Pons (tissue), 1 donor: ENCODE measurements at places on chromosomes 12 and 14.

DNA sequence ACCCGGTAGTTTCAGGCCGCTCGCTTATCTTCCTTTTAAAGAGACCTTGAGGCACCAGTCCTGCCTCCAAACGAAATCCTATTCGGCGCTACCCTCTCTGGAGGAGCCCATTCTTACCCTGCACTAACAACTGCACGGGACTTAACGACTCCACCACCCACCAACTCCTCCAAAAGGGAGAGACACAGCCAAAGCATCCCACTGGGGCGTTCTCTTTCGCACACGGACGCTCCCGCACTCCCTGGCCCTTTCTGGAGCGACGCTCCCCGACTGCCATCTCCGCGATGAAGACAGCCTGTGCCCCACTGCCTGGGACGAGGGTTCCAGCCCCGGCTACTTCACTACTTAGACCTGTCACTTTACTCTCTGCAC is 650 bp downstream of the GALC start:
- peak; percentile 64 for DNase-seq

DNA sequence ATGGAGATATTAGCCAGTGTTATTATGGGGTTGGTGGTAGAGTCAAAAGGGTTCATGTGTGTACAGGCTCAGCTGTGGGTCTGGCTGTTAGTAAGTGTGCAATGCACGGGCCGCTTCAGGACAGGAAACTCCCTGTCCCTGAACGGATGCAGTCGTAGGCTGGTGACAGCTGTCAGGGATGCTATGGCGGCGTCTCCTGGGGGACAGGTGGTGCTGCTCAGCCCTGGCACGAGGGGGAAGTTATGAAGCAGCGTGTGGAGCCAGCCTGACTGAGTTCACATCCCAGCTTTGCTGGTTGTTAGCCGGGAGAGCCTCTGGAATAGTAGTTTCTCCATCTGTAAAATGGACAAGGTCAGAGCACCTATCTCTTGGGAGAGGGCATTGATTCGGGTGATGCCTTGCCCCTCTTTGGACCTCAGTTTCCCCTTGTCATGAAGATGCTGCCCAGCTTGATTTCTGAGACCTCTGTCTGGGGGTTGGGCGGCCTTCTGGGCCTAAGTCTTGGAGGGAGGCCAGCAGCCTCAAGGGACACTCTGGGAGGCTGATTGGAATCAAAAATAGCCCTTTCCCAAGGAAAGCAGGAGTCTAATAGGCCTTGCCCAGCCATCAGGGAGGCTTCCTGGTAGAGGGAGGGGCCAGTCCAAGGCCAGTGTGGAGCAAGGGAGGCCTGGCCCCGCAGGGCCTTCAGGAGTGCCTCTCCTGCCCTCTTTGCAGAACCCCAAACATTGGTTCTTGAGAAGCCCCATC is 7.1 kb downstream of the ASB2 start:
- no peak for DNase-seq

DNA sequence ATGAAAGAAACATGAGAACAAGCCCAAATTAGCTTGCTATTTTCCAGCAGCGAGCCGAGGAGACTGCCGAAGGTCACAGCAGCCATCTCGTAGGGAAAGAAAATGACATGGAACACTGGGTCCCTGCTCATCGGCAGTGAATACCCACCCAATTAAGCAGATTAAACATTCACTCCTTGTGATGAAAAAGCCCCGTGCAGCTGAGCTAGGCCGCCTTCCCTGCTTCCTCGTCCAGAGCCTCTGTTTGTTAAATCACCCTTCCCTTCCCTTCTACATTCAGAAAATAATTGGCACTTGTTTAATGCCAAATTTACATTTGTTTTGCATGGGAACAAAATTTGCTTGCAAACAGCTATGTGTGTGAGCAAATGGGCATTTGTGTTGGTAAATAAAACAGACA is 342.5 kb downstream of the RMST start:
- DNase-seq: peak; percentile 16

DNA sequence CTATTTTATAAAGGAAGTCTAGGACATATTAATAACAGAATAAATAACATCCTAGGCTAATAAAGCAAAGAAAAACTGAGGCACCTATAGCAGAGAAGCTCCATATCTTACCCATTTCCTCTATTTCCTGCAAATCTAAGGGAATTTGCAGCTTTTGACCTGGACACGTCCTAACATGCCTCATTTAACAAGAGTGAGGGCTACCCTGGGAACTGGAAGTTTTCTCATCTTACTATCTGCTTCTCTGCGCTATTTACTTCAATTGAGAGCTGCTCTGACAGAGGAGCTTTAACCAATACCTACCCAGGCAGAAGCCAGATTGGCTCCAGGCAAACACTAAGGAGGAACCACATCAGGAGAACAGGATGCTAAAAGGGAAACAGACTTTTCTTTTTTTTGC is 5.7 kb downstream of the YBX3 start:
- DNase-seq: no peak

- no peak for DNase-seq
These were observed 555.6 kb downstream of the CCER1 start for GRCh38 chr12:90399357-90399756.

DNA sequence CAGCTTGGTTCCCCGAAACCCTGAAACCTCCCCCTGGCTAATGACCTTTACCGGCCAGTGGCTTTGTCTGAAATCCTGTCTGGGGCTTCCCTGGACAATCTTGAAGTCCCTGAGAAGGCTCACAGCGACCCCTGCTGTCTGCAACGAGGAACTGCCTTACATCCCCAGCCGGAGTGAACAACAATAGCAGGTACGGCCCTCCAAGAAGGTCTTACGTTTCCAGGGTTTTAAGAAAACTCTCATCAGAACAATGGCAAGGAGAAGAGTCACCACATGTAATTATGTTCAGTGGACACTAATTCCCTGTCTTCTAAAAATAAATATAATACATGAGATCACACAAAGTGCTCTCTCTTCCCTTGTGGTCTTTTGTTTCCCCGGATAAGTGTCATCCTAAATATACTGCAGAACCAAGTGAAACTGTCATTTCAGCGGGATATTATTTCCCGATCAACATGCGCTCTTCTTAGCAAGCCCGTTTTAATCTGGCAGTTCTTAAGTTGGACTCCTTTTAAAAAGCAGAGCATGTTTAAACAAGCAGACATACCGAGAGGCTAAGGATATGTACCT is 53.3 kb downstream of the RBM19 start:
- peak; percentile 72 for DNase-seq

GRCh38 chr12:118058881-118059280 is 2.1 kb downstream of the WSB2 start:
- DNase-seq: no peak

DNA sequence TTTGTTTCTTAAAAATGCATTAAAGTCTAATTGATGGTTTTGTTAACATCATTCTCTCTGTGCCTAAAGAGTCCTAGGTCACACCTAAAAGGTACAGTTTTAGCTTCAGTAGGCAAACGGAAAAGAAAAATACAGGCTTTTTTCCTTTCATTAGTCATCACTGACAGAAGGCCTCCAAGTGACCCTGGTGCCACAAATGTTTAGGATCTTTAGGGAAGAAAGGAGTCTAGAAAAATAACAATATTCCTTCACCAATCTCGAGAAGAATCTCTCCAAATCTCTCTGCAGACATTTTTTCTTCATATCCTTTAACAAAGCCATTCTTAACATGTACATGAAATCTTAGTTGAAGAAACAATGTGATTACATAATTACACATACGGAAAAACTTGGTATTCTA is 2.0 kb downstream of the DENND5B start:
- peak; percentile 22 for DNase-seq

DNA sequence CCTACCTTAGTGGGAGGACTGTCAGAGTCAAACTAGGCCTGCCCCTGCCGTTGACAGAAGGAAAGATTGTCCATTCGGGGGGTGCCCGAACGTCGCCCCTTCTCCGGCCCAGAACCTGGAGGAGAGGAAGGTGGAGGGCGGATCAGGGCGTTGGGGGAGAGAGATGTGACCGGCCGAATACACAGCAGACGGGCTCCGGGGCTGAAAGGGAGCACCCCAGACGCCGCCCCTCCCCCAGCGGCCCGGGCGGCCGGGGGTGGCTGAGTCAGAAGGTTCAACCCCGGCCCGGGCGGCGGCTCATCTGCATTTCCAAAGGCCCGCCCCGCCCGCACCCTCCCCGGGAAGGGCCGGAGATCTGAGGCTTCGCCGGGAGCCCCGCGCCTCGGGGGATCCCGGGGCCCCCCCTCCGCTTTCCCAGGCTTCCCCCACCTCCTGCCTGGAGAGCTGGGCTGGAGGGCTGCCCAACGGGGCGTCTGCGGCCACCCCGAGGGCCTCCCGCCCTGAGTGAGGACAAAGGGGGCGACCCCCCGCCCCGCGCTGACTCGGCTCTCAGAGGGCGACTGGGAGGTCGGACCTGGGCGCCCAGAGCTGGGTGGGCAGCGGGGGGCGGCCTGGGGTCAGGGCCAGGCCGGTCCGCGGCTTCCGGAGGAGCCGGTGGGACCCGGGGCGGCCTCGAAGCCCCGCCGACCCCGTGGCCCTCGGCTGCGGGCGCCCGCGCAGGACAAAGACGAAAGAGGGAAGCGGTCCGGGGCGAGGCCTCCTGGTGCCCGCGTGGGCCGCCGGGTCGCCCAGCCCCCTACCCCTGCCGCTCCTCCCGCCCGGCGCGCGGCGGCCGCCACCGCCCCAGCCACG is 3.7 kb upstream of the SETD1B start:
- DNase-seq: peak; percentile 65
